ENCODE measurements at places on chromosomes 16 and 17.

GRCh38 chr17:12320286-12320685 is 299.6 kb downstream of the MAP2K4 start:
- no peak for DNase-seq

- no peak for DNase-seq
Measured at GRCh38 chr16:23635958-23636357, 5.2 kb downstream of the PALB2 start.

DNA sequence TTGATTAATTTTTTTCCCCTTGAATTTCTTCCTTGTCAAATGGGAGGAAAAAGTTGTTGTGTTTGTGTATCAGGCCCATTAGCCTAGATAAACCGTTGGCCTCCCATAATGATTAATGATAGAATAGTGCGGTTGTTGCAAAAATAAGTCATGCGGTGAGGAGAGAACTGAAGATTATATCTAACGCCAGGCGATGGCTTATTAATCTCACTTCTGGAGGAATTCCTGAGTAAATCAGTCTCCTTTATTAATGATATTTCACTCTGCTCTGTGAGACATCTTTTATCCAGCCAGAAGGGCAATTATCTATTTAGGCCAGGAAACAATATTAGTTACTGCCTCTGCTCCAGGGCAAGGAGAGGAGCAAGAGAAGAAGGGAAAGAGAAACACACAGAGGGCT is 107.3 kb downstream of the IRX5 start:
- no peak for DNase-seq

GRCh38 chr16:78577630-78578029 is 478.2 kb downstream of the WWOX start:
- no peak for DNase-seq

- DNase-seq = peak; percentile 25
Measured at GRCh38 chr16:23595246-23595950, 718 bp downstream of the NDUFAB1 start.

DNA sequence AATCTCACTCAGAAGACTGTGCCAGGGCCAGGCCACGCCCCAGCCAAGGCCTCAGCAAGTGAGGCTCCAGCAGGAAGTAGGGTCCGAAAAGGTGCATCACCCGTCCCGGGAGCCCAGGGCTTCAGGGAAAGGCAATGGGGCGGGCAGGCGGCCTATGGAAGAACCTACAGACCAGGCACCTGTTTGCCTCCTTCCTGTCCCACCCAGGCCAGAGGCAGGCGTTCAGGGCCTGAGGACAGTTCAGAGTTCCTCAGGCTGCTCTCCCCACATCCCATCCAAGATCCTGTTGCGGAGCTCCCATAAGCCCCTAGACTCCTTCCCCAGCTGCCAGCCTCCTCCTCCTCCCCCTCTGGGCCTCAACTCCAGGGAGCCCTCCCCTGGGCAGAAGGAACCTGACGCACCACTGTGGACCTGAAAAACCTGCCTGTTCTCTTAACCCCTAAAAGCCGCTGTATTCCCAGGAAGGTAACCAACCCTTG is 2.3 kb downstream of the CLUH start:
- peak; percentile 68 for DNase-seq

DNA sequence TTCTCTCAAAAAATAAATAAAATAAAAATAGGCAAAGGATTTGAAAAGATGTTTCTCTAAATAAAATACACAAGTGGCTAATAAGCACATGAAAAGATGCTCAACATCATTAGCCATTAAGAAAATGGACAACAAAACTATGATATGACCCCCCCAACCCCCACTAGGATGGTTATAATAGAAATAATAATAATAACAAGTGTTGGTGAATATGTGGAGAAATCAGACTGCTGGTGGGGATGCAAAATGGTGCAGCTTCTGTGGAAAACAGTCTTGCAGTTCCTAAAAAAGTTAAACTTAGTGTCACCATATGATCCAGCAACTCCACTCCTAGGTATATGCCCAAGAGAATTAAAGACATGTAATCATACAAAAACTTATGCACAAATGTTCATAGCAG is 9.0 kb upstream of the MYCBPAP start:
- no peak for DNase-seq

DNA sequence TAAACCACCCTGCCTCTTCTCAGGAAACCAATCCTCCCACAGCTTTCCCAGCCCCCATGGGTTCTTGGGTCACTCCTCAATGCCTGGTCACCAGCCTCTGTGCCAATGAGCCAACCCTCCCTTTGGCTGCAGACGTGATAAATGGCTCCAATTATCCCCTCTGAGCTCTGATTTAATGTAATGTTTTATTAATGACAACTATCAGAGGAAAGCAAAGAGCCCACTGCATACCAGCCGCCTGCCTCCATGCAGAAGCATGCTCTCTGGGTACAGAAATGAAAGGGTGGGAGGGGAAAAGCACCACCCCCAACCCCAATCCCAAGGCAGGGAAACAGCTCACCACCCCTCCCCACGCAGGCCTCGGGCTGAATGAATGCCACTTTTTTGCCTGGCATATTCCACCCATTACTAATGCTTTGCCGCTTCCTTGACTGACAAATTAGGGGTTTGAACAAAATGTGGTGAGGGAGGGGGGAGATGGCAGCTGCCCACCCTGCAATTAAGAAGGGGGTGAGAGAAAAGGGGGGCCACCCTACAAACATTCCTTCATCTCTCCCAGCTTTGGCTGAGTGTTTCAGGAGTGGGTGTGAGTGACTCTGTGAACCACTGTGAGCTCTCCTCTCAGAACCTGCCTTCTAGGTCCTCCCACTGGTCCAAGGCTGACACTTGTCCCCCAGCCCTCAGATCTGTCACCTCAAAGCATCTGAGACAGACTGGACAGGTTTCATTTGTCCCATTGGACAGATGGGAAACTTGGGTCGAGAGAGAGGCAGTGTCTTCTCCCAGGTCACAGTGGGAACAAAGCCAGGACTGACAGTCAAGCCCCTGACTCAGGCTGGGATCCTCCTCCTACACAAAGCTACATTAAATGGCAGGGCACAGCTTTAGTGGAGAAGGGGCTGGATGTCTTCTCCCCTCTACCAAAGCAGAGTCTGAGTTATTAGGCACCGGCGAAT is 161.5 kb downstream of the TMEM132E start:
- no peak for DNase-seq

DNA sequence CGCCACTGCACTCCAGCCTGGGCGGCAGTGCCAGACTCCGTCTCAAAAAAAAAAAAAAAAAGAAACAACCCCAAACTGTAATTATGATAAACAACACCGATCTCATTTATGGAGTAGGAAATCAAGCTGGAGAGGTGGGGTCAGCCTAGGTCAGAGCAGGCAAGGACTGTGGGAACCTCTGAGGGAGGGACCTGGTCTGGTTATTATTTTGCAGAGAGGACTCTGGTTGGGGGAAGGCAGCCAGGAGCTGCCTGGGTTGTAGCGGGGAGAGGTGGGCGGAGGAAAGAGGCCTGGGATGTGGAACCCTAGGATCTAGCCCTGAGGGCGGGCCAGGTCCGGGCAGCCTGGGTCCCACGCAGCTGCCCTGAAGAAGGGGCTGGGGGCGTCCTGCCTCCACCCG is 10.9 kb upstream of the HS3ST6 start:
- no peak for DNase-seq

DNA sequence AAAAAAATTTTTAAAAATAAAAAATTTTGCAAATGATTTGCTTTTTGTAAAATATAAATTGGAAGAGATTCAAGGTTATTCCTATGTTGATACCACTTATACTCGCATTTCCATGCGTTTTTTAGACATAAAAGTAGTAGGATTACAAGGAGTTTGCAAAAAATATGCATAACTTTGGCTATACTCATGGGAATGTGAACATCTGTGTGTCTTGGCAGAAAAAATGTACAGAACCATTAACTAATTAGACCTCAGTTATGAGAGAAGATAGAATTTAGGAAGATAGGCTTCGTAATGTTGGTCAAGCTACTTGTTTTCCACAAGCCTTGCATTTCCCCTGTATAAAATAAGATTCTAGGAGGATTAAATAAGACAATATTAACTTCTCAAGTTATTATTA is 61.1 kb upstream of the VPS4A start:
- no peak for DNase-seq

- DNase-seq = no peak
Measured at GRCh38 chr16:84699147-84699711, 571 bp upstream of the USP10 start.

DNA sequence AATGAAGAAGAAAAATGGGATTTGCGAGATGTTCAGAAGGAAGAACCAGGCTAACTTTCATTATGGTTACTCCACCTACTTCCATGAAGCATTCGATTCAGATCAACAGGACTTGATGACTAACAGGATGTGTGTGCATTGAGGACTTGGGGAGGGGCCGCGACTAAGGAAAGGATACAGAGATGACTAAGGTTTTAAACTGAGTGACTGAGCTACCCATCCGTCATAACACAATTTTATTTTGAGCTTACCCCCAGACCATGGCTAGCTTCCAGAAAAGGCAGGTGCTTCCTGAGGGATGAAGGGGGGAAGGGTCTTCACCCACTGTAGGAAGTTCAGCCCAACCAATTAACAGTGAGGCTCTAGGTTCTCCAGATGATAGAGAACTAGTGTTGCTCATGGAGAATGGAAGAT is 2.5 kb upstream of the CDYL2 start:
- no peak for DNase-seq

DNA sequence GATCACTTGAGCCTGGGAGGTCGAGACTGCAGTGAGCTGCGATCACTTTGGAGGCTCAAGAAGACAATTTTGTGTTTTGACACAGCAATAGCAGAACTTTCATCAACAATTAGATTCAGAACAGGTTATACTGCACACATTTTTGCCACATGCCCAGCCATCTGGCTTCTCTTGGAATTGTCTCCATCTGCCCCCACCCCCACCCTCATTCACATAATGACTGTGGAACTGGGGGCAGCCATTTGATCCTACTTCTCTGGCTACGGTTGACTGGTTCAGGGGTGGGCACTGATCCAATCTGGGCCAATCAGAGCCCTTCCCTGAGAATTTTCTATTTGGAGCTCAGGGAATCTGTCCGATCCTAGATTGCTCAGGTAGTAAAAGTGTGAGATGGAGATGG is 14.0 kb downstream of the TMEM92 start:
- no peak for DNase-seq

GRCh38 chr17:77200711-77201110 is 59.9 kb downstream of the SEC14L1 start:
- no peak for DNase-seq

- DNase-seq = no peak
Measured at GRCh38 chr17:44086364-44087311, 16.1 kb downstream of the G6PC3 start.

DNA sequence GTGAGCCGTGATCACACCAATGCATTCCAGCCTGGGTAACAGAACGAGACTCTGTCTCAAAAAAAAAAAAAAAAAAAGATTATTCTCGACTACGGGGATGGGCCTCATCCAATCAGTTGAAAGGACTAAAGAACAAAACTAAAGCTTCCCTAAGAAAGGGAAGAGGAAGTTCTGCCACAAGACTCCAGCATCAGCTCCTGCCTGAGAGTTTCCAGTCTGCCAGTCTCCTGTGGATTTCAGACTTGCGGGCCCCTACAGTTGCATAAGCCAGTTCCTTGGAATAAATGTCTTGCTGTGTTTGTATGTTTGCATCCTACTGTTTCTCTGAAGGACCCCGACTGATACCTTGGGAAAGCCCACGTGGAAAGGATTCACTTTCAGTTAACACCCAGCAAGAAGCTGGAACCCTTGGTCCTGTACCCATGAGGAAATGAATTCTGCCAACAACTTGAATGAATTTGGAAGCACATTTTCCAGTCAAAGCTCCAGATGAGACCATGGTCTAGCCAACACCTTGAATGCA is 26.3 kb upstream of the FZD2 start:
- DNase-seq = no peak

DNA sequence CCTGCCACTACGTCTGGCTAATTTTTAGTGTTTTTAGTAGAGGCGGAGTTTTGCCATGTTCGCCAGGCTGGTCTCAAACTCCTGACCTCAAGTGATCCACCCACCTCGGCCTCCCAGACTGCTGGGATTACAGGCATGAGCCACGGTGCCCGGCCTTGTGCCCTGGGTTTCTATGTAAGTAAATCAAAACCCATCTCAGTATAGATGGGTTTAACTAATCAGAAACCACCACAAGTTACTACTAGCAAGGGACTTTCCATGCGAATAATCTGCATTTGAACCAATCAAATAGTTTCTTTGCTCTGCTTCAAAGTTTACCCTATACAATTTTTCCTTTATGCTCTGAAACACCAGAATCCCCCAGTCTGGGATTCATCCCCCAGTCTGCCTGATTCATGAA is 16.5 kb upstream of the EIF1 start:
- DNase-seq = no peak

GRCh38 chr17:31680126-31680525 is 178.9 kb downstream of the COPRS start:
- DNase-seq = no peak

DNA sequence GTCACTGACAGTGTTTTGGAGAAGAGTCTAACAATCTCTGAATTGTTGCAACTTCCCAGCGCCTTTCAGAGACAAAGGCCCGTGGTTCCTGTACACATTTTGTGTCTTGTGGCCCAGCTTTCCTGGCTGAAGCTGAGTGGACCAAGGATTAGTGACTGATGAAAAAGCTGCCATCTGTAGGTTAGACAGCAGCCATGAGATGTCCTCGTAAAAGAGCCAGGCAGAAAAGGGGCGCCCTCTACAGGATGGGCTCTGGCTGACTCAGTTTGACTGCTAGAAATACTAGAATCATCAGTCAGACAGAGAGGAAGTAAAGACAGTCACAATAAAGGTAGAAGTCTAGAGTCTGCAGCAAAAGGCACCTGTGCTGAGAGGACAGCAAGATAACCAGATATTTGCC is 26.5 kb upstream of the NF1 start:
- DNase-seq = peak; percentile 13

DNA sequence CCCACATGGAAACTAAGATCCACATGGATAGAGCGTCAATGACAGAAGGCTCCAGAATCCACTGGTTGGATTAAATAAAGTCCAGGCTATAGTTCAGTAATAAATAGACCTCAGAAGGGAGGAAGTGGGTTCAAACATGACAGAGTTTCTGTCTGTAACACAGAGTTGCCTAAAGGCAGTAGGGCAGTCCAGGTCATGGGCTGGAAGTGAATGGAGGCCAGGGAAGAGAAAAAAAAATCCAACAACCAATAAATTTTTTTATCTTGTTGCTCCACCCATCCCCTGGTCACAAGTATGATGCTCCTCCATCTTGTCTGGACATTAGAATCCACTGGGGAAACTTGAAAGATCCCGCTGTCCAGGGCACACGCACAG is 92.4 kb downstream of the RGS9 start:
- no peak for DNase-seq

GRCh38 chr16:60776281-60776680 is 1260.0 kb downstream of the CDH8 start:
- no peak for DNase-seq

- DNase-seq = no peak
Measured at GRCh38 chr17:82568997-82569393, 49.5 kb downstream of the FOXK2 start.

DNA sequence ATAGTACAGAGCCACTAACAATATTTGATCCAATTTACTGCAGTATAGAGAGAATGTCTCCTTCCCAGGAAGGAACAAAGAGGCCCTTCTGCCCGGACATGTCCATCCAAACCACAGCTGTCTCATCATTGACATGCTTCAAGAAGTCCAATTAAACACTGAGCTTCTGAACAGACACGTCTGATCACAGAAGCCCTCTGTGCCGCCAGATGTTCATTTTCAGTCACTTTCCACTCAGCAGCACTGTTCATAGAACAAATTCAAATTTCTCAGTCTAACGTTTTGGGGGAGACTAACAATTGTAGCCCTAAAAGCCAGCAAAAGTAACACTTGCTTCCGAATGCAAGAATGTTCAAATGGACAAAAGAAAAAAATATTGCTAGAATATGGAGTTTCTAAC is 15.3 kb downstream of the ZC3H7A start:
- DNase-seq = no peak

Measured in GM12892 (cell line).